ENCODE measurements at places on chromosomes 16 and 17.

DNA sequence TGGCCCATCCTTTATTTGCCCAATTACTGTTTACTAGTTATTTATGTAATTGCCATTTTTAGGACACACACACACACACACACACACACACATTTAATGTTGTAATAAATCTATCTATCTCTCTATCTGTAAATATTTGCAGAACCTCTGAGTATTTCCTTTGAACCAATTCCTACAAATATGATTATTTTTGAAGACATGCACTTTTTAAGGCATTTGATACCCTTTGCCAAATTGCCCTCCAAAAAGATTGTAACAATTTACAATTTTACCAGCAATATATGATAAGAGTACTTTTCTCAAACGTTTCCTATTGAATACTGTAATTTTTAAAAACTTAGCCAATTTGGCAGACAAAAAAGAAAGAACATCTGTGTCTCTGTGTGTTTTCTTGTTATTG is 143.8 kb upstream of the FOXF1 start:
- ATAC-seq, result no peak

DNA sequence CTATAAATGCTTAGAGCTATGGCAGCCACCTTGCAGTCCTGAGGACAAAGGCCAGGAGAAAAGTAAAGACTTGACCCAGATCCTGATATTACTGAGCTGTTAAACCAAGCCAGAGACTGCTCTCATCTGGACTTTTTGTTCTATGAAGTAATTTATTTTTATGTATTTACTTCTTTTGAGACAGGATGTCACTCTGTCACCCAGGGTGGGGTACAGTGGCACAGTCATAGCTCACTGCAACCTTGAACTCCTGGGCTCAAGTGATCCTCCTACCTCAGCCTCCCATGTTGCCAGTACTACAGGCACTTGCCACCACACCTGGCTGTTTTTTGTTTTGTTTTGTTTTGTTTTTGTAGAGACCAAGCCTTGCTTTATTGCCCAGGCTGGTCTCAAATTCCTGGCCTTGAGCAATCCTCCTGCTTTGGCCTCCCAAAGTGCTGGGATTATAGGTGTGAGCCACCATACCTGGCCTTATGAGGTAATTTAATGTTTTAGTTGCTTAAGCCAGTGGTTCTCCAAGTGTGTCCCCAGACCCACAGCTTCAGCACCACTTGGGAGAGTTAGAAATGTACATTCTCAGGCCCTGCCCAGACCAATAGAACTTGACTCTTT is 112.1 kb downstream of the COPRS start:
- ATAC-seq, result no peak

DNA sequence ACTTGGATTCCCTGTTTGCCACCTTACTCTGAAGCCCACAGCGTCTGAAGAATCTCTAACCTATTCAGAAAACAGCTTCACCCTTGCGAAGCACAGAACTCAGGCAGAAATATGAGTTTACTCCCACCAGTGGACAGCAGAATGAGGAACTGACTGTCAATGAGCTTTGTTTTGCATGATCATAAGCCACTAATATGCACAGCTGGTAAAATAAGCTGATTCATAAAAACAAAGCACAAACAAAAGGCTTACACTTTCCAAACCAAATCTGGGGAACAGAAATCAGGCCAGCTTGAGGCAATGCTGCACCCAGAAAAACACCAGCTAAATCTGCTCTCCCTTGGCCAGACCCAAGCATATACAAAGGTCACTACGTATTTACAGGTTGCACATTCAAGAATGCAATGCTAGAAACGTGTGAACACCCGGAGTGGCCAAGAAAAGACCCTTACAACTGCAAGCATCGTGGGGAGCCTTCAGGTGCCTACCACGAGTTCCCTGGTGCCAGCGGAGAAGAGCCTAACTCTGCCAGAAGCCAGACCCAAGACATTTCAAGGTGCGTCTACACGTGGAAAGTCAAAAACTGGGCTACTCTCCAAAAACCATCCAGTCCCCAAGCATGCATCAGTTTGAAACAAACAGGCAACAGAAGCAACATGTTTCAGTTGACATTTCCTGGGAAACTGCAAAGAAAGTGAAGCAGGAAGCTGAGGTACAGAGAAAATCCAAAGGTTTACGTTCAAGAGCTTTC is 207.1 kb downstream of the ZFHX3 start:
- ATAC-seq, result no peak

DNA sequence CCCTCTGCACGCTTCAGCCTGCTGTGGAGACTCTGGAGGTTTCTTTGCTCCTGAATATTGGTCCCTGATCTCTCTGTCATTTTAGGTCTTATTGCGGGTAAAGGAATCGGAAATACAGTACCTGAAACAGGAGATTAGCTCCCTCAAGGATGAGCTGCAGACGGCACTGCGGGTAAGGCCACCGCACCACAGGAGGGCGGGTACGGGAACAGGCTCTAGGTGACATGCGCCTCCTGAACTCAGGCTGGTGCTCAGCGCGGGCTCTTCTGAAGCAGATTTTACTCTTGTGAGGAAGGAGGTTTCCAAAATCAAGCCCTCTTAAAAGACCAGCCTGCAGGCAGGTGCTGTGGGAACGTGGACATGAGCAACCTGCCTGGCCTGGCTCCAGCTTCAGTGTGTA is 29.8 kb downstream of the PLD6 start:
- ATAC-seq, result no peak

DNA sequence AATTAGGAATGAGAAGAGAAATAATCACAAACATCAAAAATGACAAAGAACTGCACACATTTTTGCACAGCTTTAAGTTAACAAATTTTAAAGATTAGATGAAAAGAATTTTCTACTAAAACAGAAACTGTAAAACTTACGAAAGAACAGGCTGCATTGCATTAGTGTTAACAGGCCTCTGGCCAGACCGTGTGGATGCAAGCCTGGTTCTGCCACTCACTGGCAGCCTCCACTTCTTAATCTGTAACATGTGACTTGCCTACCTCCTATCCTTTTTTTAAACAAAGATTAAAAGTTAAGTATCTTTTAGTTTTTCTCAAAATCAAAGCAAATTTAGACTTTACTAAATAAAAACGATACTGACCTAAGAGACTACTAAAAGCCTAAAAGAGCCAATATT is 37.5 kb downstream of the CREBBP start:
- ATAC-seq, result peak; percentile 51

GRCh38 chr16:65837464-65837863 is 529.0 kb upstream of the CDH5 start:
- no peak for ATAC-seq

DNA sequence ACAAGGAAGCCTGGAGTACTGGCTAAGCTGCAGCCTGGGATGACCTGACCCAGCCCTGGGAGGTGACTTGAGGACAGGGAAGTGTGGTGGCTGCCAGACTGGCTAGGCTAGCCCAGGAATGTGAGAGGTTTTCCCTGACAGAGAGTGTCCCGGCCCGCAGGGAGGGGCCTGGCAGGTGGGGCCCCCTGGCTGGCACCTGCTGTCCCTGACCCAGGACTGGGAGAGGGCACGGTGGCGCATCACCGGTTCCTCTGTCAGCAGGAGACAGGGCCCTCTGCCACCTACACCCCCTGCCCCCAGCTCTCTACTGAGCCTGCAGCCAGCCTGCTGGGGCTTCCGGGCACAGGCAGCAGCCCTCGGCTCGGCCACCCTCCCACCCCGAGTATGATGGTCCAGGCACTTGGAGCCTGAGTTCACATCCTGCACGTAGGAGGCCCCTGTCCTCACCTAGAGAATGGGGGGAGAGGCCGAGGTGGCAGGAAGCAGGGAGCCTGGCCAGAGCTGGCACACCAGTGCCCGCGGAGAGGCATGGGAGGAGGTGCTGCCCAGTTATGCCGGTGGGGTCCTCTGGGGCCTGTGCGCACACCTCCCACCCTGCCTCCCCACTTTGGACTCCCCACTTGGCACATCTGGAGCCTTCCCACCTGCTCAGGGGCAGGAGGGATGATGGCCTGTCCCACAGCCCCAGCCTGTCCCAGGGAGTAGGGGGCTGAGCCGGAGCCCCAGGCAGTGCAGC is 528 bp downstream of the PRSS27 start:
- ATAC-seq, result no peak

DNA sequence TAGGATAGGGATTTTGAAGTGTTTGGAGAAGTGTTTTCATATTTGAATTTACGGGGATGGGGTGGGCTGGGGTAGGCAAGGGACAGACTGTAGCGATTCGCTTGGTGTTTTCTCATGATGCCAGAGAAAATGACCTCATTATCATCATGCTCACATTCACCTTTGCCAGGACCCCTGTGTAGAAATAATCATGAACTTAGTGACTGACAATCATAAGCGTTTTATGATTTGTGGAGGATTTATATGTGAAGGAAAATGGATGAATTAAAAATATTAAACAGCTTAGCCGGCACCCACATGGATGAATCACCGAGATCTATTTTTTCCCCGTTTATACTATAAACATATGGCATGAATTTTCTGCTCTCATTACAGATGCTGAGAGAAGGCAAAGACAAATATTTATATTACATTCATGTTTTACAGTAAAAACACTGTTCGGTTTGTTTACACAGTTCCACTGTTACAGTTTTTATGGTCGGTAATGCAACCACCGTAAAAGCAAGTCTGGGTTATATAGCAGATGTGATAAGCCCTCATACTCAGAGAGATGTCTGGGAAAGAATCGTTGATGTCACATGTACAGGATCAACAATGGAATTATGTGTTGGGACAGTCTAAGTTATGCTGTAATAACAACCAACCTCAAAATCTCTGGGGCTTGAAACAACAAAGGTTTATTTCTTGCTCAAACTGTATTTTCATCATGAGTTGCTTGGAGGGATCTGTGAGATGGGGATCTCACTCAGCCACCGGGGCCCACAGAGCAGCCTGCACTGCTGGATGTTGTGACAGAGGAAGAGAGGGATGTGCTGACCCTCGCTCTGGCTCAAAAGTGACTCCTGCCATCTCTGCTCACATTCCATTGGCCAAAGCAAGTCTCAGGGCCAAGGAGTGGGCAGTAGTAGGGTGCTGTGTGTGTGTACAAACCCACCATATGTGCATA is 85.1 kb downstream of the WWOX start:
- ATAC-seq, result peak; percentile 80

DNA sequence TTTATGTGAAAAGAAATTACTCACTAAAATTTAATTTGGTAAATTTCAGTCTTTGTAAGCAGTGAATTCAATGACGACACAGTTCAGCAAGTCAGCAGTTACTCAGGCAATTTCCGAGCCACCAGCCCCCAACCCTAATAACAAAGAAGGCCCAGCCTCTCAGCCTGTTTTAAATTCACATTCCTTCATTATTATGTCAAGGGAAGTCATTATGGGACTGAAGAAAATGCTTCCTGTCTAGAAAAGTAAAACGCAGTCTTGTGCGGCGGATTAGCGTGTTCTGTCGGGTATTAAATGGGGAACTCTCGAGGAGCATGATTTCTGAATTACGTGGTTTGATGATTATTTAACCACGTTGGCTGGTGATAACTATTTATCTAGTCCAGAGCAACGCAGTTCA is 177.6 kb downstream of the AIPL1 start:
- ATAC-seq, result no peak

- ATAC-seq, result no peak
Observed at GRCh38 chr16:86549076-86549892, 5.8 kb downstream of the MTHFSD start.

DNA sequence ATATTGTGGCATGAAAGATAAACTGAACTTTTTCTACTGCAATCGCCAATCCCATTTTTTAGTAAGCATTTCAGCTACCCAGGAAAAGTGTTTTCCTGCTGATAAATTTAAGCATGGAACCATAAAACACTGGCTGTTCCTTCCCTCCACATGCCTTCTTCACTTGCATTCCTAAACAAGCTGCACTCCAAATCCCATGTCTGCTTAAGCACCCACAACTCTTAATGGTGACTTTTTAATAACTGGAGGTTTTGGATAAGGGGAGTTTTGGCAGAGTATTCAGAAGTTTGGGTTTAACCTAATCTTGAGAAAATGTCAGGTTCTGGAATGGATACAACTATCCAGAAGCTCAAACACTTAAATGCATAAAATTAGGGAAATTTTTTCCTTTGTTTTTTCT is 345.6 kb upstream of the CA10 start:
- no peak for ATAC-seq

DNA sequence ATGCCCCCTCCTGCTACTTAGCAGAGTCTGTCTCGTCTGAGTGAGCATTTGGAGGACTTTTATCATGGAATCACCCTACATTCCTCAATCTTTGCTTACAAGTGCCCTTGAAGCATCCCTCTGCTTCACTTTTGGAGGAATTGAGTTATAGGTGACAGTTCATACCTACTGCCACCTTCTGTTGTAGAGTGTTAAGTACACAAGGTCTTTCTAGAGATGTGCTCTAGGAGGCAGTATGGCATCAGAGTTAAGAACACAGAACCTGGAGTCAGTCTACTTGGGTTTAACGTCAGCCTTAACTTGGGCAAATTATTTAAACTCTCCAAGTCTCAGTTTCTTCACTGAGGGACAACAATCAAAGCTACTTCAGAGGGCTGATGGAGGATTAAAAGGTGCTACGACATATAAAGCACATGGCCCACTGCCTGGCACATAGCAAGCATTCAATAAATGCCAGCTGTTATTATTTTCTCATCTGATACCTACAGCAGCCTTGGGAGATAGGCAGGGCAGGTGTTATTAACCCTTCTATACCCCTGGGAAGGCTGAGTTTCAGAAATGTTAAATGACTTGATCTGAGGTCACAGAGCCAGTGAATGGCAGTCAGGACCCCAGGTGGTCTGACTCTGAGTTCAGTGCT is 62.2 kb downstream of the UTP18 start:
- ATAC-seq, result peak; percentile 83

GRCh38 chr16:55605754-55606336 is 39.4 kb downstream of the CAPNS2 start:
- ATAC-seq, result no peak

DNA sequence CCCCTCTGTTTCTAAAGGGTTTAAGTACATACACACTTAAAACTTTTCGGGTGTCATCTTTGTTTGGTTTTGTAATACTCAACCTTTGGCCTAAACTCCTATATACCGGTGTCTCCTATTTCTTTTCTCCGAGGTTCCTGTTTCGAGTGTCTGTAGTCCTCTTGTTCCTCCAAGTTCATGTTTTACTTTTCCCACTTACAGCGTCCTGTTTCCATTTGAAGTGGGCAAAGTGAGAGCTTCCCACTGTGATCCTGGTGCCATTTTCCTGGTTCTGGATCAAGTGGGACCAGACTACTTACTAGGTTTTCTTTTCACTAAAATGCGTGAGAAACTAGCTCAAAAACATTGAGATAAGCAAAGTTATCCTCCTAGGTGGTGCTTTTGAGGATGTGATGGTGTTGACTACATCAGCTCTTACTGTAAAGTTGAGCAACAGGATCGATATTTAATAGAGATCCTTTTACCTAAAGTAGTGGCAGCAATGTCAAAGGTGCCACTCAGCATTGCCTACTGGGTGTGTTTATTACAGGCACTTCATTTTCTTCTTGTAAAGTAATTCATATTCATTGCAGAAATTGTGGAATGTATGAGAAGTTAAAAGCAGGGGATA is 1.3 kb downstream of the PSMD3 start:
- no peak for ATAC-seq
